Hindlimb muscle (tissue), 1 donor: ENCODE measurements at places on chromosomes 6 and 20. TPM values are rescaled to one million over a fixed set of nuclear protein-coding genes. Genes with fewer than 3 reads are reported as not detected.
A peak's percentile ranks its signal among the peaks of the same experiment; 100 is the strongest.

Gene TRIM38
- polyA plus RNA-seq, result 6.4 TPM

Gene HELZ2
- 7.6 TPM for polyA plus RNA-seq

Gene KIAA0408
- polyA plus RNA-seq, result 15.4 TPM

Gene RAB32
- 12.0 TPM for polyA plus RNA-seq

Gene RPS6KA2
- 25.9 TPM for polyA plus RNA-seq

Gene ARMC12
- 0.67 TPM for polyA plus RNA-seq

Gene EDN3
- 33.9 TPM for polyA plus RNA-seq

Gene SNAP25
- polyA plus RNA-seq, result 1.1 TPM

Gene LY6G6D
- polyA plus RNA-seq, result not detected

Gene SYCP2
- 3.9 TPM for polyA plus RNA-seq

- DNase-seq, result no peak
These were observed 11.6 kb upstream of the ITPR3 start for GRCh38 chr6:33609528-33609927.

DNA sequence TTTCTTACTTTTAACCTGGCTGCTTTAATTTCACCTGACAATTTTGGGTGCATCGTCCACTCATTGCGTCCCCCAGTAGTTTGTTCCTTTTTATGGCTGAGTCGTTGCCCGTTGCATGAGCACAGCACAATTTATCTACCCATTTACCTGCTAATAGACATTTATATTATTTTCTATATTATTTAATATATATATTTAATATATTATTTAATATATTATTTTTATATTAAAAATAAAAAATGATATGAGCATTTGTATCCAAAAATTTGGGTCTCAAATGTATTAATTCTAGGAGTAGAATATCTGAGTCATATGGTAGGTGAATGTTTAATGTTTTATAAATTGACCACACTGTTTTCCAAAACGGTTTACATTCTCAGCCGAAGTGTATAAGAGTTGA lies 300.2 kb downstream of the THBS2 start:
- DNase-seq, result no peak

GRCh38 chr6:27838945-27839625 lies 73.1 kb downstream of the OR2B2 start:
- DNase-seq, result peak; percentile 69

DNA sequence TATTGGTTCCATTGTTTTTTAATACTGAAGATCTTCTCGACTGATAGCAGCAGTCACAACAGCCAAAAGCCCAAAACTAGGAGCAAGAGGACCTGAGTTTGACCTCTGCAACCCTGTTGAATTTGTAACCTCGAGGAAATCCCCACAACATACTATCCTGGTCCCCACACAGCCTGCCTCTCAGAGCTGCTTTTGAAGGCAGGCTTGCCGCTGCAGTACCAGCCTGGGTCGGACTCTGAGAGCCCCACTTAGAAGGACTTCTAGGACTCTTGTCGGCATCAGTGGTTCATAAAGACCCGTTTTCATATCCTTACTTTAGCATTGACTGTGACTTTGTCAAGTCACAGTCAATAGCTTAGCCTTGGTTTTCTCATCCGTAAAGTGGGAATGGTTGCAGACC lies 49.3 kb downstream of the EBF4 start:
- DNase-seq, result no peak

GRCh38 chr6:32882879-32883250 lies 28.9 kb downstream of the PSMB9 start:
- no peak for DNase-seq

DNA sequence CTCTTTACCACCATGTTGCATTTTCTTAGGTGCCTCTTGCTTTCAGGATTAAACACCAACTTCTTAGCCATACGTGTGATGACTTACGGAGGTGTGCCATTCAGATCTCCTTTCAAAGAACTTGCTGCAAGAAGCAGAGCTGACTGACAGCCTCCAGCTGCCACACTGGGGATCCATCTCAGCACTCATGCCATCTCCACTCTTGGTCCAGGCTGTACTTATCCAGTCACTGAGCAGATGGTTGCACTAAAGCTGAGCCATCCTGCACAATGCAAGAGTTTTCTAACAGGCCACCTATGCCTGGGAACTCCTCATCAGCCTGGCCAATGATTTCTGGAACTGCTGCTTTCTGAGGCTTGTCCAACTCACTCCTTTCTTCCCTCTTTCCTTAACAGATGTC lies 31.4 kb upstream of the KIF6 start:
- no peak for DNase-seq

DNA sequence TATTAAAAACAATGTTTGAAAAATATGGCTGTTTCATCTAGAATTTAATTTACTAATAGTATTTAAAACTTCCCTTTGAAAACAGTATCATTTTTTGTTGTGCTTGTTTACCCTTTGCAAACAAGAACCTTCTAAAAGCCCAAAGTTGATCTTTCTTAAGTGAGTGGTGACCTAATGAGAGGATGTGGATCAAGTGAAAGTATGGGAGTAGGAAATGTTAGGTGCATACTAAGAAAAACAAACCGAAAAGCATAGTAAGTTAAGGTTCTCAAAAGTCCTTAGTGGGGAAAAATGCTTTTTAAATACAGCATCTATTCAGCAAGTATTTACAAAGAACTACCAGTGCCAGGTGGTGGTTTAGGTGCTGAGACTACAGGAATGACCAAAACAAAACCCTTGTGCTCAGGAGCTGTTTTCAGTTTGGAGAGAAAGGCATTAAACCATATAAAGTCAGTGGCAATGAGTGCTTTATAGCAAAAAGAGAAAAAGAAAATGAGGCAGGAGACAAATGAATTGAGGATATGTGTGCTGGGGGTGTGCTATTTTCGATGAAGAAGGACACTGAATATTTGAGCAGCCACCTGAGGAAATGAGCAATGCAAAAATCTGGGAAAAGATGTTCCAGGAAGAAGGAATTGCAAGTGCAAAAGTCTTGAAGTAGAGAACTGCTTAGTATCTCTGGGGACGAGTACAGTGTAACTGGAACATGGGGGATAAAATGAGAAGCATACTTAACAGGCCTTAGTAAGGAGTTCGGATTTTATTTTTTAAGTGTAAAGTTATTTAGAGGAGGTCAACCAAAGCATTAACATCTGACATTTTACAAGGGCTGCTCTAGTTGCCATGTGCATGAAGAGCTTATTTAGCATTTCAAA lies 24.0 kb downstream of the RNF146 start:
- DNase-seq, result no peak

DNA sequence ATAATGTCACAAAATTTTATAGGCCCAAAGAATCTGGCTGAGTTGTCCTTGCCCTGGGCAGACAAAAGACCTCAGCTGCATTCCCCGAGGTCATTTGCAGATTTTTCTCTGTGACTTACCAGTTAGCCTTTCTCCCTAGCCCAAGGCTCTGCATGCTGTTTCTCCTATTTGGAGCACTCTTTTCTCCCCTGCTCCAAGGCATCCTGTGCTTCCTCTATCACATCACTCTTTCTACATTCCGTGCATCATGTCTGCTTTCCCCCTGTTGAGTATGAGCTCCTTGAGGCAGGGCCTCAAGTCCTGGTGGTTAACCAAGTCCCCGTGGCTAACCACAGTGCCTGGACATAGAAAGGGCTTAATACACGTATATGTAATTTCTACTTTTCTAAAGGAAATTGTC lies 593 bp upstream of the GSTA3 start:
- no peak for DNase-seq

DNA sequence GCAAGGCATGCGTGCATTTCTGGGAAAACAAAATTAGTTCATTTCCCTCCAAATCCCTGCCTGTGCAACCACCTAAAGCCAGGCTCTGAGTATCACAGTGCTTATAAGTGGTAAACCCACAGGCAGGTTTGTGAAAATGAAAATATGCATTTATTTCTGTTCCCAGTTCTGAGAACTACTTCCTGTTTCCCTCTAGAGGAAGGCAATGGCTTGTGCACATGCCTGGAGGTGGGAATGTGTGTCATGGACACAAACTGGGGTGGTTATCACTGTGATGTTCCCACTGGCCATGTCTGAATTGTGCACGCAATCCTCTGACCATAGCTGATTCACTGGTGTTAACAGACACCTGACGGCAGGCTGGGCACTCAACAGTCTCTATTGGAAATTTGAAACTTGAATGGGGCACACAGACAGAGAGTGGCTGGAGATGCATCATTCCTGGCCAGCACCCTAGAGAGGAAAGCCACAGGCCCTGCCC lies 26.3 kb downstream of the FAM110A start:
- no peak for DNase-seq

- no peak for DNase-seq
These were observed 17.8 kb upstream of the FOXC1 start for GRCh38 chr6:1591926-1592325.

GRCh38 chr6:159098636-159099106 lies 53.9 kb upstream of the TAGAP start:
- no peak for DNase-seq

- DNase-seq, result no peak
These were observed at the start of gene HAO1 for GRCh38 chr20:7940341-7940740. TSS of gene HAO1 (minus strand) at chr20:7940458. CDS start at chr20:7940422, 36 bp downstream.

DNA sequence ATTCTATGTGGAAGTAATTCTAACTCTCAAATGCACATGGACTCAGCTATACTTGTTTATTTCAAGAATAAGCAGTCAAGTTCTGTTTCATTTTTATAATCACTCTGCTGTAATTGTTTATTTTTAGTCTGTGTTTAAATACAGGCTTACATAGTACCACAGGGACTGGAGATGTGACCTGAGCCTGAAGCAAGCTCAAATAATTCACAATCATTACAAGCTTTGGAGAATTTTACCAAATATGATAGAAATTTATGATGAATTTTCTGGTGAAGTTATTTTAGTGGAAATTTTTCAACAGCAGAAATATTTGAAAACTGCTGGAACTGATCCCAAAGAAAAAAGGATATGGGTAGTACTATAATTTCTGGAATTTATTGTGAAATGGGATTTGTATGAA lies 41.6 kb upstream of the DSE start:
- no peak for DNase-seq

GRCh38 chr20:57708694-57709673 lies 831 bp downstream of the PMEPA1 start:
- DNase-seq, result no peak

GRCh38 chr6:117459204-117459944 lies 23.1 kb upstream of the DCBLD1 start:
- DNase-seq, result no peak

DNA sequence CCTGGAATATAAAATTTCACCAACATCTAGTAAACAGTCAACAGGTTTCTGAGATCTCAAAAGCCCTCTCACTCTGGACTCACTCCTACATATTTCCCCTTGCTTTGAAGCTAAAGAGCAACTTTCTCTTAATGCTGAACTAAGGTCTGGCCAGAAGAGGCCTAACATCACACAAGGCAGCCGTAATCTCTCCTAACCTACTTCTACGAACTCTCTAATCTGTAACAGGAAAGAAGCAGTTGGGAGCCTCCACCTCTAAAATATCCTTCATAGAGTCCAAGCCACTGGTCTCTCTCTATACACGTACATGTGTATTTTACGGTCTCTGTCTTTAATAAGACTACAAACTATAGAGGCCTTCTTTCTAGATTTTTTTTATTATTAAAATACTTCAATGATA lies 72.0 kb downstream of the REV3L start:
- no peak for DNase-seq

DNA sequence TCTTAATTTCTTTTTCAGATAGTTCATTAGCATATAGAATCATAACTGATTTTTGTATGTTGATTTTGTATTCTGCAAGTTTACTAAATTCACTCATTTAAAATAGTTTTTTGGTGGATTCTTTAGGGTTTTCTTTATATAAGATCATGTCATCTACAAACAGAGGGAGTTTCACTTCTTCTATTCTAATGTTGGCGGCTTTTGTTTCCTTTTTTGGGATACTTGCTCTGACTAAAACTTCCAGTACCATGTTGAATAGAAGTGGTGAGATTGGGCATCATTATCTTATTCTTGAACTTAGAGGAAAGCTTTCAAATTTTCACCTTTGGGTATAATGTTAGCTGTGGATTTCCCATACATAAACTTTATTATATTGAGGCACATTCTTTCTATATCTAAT lies 296.9 kb downstream of the BCKDHB start:
- no peak for DNase-seq

GRCh38 chr6:42507195-42507594 lies 55.5 kb upstream of the TRERF1 start:
- no peak for DNase-seq

GRCh38 chr20:31746068-31746878 lies 7.2 kb downstream of the TPX2 start:
- DNase-seq, result no peak

DNA sequence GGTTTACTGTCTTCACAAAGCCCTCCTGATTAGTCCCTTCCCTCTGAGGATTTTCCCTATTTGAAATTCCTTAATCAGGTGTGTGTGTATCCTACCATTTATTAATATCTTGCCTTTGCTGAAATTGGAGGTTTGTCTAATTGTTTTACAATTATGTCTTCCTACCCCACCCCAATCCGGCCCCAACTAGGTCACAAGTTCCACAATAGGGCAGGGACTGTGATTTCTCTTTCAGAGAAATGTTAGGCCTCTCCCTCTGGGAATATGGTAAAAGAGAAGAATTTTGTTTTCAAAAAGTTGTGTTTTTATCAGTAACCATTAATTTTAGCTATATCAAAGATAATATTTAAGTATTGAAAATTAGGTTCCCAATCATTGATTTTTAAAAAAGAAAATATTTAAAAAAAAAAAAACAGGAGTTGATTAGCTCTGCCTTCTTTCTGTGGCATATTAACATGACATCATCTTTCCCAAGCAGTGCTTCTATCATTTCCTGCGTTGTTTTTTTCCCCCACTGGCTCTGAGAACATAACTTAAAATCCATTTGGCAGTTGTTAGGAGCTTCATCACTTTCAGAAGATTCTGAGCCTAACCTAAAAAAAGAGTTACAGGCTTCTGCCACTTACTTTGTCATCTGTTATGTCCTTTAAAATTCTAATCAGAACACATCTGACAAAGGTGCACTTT lies 36.1 kb downstream of the BLOC1S5 start:
- no peak for DNase-seq

DNA sequence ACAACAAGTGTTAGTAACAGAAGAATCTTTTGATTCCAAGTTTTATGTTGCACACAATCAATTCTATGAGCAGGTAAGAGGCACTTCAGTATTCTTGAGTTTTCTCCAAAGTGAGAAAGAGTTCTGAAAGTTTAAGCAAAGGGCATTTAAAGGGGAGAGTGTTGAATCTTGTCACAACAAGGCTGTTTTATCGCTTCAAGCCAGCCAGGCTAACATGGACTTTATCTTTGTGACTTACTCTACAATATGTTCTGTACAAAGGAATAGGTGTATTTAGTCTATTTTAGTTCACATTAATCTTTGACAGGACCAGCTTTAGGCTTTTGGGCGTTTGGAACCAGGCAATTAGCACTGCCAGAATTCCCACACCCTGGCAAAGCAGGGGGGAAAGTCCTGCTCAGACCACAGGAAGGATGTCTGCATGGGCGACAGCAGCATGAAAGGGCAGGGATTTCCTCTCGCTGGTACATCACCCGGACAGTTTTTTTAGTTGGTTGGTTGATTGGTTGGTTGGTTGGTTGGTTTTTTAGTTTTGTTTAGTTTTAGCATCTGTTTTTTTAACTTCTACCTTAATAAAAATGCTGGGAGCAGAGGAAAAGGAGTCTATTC lies 395.4 kb upstream of the SOX4 start:
- no peak for DNase-seq

DNA sequence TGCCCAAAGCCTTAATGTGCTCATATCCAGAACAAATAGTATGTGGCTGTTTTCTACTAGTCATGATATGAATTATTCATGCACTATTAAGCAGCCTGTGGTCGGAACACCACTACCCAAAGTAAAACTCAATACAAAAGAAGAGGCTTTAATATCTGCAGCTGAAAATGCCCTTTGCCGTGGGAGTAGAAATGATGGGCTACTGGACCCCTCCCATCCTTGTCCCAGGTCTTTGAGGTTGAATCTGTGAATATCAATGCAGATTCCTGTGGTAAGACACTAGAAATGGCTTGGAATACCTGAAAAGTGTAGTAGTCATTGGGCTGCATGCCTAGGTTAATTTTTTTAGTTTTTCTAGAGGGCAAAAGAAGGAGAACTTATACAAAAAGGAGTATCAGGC lies 303.7 kb downstream of the TBC1D7 start:
- no peak for DNase-seq
